ENCODE measurements at places on chromosomes 11 and 22. TPM values are rescaled to one million over a fixed set of nuclear protein-coding genes. Genes with fewer than 3 reads are reported as not detected.

DNA sequence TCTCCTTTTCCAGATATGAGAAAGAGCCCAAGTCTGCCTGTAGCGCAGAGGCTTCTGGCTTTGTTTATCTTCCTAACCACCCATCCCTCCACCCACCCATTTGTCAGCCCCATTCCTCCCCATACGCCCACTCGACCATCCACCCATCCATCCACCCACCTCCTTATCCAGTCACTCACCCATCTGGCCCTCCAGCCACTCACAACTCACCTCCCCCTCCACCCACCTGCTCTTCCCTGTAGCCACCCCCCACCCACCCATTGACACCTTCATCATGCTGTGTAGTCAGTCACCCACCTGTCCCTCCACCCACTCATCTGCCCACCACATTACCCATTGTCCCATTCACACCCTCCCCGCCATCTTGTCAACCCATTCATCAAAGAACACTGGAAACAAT is 5.5 kb downstream of the CST6 start:
- no peak for DNase-seq
- H3K36me3 ChIP-seq, result no peaks in the 10 kb centered on the region
- no peak overlapping the region for H3K27ac ChIP-seq
- H3K4me3 ChIP-seq, result no peak overlapping the region
- peaks cover 14% of the 10 kb centered on the region for H3K27me3 ChIP-seq

- no peak overlapping the region for H3K27ac ChIP-seq
- no peak for DNase-seq
- H3K4me3 ChIP-seq, result no peak overlapping the region
- no peaks in the 10 kb centered on the region for H3K36me3 ChIP-seq
- H3K4me1 ChIP-seq, result no peaks in the 10 kb centered on the region
These were observed 326.4 kb downstream of the GUCY1A2 start for GRCh38 chr11:106691807-106692365.

- no peak overlapping the region for H3K27ac ChIP-seq
- no peak for DNase-seq
- no peaks in the 10 kb centered on the region for H3K36me3 ChIP-seq
- peaks cover 3% of the 10 kb centered on the region for H3K27me3 ChIP-seq
- H3K4me1 ChIP-seq, result peaks cover 5% of the 10 kb centered on the region
These were observed 25.2 kb upstream of the PLET1 start for GRCh38 chr11:112285841-112286311.

GRCh38 chr11:68416070-68416578 is 44.4 kb upstream of the PPP6R3 start:
- no peak overlapping the region for H3K4me3 ChIP-seq
- H3K27ac ChIP-seq, result no peak overlapping the region
- no peaks in the 10 kb centered on the region for H3K27me3 ChIP-seq
- H3K36me3 ChIP-seq, result peaks cover 7% of the 10 kb centered on the region
- no peaks in the 10 kb centered on the region for H3K4me1 ChIP-seq
- DNase-seq, result no peak

- H3K27ac ChIP-seq, result no peak overlapping the region
- DNase-seq, result no peak
- no peak overlapping the region for H3K4me3 ChIP-seq
- H3K27me3 ChIP-seq, result no peaks in the 10 kb centered on the region
These were observed 436.0 kb downstream of the RAB38 start for GRCh38 chr11:87739261-87739660.

CCDC89 gene
- not detected for total RNA-seq

Data from H1 (cell line).